ENCODE measurements at places on chromosomes 16 and 17.

- DNase-seq: no peak
Measured at GRCh38 chr17:77394540-77395295, 253.9 kb downstream of the SEC14L1 start.

DNA sequence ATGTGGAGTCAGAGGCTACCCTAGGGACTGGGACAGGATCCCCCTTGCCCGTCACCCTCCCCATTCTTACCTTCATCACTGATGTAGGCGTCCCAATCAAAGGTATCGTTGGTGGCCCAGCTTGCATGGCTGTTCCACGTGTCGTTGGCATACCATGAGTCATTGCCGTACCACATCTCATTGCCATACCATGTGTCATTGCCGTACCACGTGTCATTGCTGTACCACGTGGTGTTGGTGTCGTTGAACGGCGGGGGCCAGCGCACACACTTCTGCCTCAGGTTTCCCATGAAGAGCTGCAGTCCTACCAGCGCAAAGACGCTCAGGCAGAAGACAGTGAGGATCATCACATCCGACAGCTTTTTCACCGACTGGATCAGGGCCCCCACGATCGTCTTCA lies 4.8 kb downstream of the SCN4A start:
- DNase-seq: no peak

DNA sequence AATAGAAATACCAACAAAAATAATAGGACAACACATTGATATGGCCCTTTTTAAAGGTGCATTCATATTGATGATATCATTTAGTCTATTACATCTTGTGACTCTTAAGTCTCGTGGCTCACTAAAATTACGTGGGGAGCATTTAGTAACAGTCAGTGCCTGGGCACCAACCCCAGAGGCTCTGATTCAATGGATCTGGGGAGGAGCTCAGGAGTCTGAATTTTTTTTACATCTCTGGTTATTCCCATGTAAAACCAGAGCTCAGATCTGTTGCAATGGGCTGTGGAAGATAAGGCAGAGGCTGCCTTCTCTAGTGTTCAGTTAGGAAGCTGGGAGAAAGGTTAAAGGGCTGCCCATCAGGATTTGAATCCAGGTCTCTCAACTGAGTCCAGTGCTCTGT lies 549.9 kb upstream of the CDH5 start:
- no peak for DNase-seq

- DNase-seq: peak; percentile 55
Measured at GRCh38 chr17:76843703-76844484, 24.3 kb upstream of the MGAT5B start.

DNA sequence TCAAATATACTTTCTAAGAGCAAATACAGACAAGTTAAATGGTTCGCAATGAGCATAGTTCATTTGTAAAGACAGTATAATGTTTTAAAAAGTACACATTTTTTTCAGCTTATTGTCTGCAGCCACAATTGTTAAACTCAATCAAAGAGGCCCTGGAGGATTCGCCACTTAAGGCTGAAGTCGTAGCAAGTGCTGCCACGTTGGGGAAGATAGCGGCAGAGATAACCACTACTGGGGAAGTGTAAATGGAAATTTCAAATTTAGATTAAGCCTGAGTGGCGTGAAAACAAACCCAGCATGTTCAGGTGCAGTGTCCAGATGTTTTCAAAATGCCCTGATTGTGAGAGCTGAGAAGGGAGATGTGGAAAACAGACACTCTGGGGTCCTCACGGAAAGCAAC lies 8.4 kb downstream of the PMP22 start:
- DNase-seq: no peak

DNA sequence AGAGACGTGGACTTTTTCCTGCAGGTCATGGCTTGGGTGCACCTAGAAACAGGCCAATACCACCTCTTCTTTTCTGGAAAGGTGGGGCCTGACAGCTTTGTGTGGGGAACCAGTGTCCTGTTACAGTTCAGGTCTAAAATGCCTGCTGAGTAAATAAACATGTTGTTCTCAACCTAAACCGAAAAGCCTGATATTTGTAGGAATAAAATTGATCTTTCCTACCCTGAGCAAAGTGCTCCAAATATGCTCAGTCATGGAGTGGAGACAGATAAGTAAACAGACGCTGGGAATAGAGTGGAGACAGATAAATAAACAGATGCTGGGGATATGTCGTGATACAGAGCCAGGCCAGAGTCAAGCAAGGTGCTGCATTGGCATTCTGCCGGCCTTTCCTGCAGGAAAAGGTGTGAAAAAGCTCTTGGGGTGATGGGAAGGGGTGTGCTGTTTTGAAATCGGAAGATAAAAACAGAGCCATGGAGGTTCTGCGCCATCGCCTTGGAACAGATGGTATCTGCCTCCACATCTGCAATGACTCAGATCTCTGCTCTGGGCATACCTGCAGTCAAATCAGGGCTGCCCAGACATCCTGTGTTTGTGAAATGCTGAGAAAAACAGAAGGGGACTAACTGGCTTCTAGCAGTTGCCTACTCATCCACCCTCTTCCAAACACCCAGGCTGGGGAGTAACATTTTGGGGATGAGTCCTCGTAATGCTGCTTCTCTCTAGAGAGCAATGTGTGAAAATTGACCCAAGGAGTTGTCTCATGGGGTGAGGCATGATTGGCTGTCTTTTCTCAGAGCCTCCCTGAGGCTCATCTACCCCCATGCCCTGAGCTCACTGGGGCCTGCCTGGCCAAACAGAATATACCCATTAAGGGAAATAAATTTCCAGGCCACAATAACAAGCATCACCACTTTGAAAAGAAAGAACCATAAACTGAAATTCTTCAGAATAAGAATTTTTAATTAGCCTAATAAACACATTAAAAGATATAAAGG lies 16.8 kb upstream of the TRPV2 start:
- DNase-seq: no peak

DNA sequence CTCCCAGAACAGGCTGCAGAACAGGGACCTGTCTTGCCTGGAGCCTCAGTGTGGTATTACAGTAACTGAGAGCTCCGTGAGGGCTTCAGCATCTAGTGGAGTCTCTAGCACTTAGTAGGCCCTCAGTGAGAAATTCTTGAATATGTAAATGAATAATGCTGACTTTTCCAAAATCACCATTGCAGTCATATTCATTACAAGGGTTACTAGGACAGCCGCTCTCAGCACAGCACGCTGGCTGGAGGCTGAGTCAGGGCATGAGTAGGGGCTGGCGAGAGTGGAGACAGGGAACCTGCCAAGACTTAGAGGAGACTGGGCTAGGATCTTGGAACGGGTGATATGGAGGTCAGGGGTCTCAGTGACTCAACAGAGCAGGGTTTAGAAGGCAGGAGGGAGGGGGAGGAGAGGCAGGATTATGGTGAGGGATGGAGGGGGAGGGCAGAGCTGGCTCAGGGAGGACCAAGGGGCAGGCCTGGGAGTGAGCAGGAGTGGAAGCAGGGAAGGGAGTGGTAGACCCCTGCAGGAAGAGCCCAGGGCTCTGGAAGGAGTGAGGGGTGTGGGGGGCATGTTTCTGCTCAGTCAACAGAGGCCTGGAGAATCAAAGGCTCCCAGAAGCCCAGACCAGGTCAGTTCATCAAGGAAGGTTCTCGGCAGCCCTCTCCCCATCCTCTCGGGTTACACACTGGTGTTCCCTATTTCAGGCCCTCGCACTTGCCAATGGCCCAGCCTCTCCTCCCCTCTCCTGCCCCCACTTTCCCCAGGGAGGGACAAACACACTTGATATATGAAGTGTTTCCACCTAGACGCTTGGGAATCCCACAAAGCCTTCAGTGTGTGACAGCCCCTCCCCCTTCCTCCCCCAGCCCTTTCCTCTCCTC lies 42.3 kb downstream of the FZD2 start:
- no peak for DNase-seq

- no peak for DNase-seq
Measured at GRCh38 chr16:57676553-57677085, 8.5 kb downstream of the ADGRG3 start.

GRCh38 chr16:30439720-30440348 lies 5.8 kb downstream of the SEPHS2 start:
- DNase-seq: no peak

DNA sequence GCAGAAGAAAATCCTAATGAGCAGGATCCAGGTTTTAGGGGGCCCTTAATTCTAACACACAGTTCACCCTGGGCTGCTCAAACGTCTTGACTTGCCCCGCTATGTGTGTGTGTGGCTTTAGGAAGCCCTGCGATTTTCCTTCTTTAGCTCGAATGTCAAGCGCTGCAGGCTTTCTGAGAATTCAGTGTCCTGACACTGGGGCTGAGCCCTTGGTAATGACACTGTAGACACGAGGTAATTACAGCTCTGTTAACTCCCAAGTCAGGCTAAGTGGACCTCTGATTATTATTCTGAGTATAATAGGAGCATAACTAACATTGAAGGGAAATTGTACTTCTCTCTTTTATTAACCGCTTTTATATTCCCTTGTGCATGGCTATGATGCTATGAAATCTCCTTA lies 202.1 kb downstream of the RBFOX1 start:
- no peak for DNase-seq

GRCh38 chr16:1335211-1335971 lies 1.9 kb downstream of the BAIAP3 start:
- no peak for DNase-seq

DNA sequence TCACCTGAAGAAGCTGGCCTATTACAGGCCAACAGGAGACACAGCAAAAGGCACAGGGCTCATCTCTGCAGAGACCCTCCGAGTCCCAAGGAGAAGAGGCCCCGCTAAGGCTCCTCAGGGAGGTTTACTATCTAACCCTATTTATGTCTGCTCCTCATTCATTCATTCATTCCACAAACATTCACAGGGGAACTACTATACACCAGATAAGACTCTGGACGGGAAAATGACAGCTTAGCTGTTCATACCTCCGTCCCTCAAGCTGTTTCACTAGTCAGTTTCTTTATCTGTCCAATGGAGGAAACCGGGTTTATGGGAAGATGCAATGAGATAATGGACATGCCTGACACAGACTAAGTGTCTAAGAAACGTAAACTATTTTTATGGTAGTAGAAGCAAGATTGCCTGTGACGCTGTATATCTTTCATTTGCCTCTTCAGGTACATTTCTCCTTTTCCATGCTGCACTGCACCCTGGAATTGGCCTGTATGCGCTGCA lies 62.1 kb downstream of the SRL start:
- DNase-seq: no peak

DNA sequence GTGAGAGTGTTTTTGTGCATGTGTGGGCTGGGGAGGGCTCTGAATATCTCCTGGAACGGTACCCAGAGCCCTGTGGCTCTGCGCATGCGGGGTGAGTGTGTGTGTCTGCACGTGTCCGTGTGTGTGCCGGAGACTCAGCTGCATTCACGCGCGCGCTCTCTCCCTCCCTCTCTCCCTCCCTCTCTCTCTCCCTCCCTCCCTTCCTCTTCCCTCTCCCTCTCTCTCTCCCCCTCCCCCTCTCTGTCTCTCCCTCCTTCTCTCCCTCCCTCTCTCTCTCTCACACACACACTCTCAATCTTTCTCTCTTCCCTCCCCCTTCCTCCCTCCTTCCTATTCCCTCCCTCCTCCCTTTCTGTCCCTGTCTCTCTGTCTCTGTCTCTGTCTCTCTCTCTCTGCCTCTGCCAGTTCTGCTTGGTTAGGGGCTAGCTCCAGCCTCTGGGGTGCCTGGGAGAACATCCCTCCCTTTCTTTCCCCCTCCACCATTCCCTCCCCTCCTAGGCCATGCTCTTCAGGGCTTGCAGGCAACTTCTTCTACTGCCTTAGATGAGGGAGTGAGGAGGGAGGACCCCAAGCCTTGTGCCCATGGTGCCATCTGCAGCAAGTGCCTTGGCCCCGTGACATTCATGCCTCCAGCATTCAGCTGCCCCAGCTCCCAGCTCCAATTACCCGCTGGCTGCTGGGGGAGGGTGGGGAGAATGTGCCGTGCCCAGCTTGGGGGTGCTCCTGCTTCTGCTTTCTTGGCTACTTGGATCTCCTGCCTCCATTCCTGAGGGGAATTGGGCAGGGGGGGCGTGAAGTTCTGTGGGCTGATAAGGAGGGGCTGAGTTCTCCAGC lies 6.4 kb downstream of the THRA start:
- peak; percentile 58 for DNase-seq

GRCh38 chr16:51167170-51167895 lies 16.3 kb upstream of the SALL1 start:
- no peak for DNase-seq

DNA sequence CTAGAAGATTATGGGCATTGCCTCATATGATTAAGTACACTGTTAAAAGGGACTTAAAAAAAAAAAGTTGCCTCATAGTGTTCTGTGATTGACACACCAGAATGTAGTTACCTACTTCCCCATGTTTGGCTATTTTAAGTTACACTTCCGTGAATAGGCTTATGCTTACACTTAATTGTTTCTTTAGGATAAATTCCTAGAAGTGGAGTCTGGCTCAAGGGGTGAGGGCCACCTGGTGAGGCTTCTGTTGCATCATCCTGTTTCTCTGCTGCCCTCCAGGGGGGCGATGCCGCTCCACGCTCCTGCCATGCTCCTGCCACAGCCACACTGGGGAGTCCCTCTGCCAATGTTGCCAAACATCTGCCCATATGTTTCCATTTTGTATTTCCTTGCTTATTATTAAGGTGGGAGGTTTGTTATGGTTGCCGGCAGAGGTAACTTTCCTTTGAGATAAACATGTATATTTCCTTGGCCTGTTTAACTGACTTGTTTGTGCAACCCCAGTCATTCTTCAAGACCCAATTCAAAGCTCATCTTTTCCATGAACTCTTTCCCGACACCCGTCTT lies 73.1 kb downstream of the KSR1 start:
- DNase-seq: no peak

DNA sequence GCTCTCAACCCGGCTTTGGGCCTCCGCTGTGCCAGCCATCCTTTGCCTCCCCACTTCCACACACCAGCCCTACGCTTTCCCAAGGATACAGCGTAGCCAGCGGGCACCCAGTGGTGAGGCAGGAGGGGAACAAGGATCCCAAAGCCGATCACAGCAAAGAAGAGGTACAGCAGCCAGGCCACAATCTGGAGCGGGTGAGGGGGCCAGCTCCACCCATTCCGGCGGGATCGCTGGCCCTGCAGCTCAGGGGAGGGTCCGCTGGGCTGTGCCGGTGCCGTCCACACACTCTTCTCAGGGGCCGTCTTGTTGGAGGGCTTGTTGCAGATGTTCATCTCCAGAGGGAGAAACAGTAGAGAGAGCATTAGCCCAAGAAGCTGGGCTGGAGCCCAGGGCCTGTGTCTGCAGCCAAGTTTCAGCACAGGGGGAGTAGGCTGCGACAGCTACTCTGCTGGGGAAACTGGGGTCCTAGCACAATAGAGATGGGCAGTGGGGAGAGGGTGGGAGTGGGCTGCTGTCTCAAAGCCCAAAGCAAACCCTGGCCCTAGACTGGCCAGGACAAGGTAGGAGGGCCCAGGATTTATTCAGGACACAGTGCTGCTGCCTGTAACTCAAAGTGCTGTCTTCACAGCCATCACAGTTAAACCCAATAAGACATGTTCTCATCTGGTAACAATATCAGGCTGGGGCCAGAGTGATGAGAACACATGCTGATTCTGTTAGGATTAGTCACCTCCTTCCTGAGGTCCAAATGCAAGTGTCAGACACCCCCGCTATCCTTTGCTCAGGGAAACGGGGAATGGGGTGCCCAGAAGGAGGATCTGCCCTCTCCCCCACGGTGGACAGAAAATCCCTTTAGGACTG lies 9.9 kb downstream of the ZDHHC1 start:
- DNase-seq: no peak

GRCh38 chr16:15618392-15618791 lies 24.6 kb downstream of the MARF1 start:
- DNase-seq: no peak

All from glutamatergic neuron (in vitro differentiated cells).